Esophagus squamous epithelium (tissue), 5 donors: ENCODE measurements at places on chromosomes 2 and 18. TPM values are rescaled to one million over a fixed set of nuclear protein-coding genes. Genes with fewer than 3 reads are reported as not detected.

DNA sequence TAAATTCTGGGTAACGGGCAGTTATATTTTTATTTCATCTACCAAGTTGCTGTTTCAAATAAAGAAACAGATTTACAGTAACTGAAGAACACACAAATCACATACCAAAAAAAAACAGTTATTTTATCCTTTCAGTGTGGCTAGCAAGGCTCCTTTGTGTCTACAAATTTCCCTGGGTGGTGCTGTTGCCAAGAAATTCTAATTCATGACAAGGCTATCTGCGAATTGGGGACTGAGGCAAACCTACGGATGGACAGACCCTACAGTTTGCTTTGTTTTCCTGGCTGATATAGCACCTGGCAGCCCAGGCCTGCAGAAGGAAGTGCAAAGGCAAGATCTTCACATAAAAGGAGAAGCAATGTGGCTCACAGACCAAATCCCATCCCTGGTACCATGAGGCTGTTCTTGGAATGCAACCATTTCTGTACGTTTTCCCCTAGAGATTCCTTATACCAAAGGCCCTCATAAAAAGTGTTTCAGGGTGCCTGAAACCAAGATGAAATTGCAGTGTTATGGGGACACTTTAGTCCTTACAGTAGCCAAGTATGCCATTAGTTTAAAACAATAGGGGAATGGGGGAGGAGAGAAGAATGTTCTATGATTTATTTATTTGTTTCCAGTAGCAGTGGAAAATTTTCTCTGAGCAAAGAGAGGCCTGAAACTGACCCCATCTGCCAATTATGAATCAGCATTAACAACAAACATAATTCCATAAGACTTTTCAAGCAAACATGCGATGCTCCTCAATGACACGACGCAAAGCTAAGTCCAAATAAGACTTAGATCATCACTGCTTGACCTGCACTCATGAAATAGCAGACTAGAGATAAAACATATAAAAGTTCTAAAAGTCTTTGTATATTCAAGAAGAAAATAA, 4.3 kb downstream of the KLF7 start:
- no peak for DNase-seq
- no peaks in the 10 kb centered on the region for H3K27me3 ChIP-seq
- H3K4me1 ChIP-seq, result peaks cover 2% of the 10 kb centered on the region
- peak overlapping the region; percentile 99 for H3K27ac ChIP-seq
- H3K36me3 ChIP-seq, result no peaks in the 10 kb centered on the region
- H3K4me3 ChIP-seq, result no peak overlapping the region

DNA sequence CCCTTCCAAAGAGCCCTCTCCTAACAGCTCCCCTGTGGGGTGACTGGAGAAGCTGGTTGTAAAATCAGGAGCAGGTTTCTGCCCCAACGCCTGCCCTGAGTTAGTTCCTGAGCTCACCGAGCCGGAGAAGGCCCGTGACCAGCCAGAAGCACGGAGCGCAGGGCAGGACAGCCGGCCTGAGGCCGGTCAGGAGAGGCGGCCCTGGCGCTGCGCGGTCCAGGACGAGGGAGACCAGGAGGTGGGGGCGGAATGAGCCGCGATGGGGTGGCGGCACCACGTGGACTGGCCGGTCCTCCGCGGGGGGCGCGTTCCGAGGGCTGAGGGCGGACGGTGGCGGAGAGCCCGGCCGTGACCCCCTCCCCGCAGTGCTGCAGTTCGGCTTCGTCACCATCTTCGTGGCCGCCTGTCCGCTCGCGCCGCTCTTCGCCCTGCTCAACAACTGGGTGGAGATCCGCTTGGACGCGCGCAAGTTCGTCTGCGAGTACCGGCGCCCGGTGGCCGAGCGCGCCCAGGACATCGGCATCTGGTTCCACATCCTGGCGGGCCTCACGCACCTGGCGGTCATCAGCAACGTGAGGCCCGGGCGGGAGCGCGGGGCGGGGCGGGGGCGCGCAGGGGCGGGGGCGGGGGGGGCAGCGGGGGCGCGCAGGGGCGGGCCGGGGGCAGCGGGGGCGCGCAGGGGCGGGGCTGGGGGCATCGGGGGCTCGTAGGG, 29.0 kb downstream of the ANO7 start:
- H3K4me1 ChIP-seq, result peaks cover 7% of the 10 kb centered on the region
- H3K27ac ChIP-seq, result peak overlapping the region; percentile 54
- no peaks in the 10 kb centered on the region for H3K36me3 ChIP-seq
- H3K27me3 ChIP-seq, result peaks cover 2% of the 10 kb centered on the region

DNA sequence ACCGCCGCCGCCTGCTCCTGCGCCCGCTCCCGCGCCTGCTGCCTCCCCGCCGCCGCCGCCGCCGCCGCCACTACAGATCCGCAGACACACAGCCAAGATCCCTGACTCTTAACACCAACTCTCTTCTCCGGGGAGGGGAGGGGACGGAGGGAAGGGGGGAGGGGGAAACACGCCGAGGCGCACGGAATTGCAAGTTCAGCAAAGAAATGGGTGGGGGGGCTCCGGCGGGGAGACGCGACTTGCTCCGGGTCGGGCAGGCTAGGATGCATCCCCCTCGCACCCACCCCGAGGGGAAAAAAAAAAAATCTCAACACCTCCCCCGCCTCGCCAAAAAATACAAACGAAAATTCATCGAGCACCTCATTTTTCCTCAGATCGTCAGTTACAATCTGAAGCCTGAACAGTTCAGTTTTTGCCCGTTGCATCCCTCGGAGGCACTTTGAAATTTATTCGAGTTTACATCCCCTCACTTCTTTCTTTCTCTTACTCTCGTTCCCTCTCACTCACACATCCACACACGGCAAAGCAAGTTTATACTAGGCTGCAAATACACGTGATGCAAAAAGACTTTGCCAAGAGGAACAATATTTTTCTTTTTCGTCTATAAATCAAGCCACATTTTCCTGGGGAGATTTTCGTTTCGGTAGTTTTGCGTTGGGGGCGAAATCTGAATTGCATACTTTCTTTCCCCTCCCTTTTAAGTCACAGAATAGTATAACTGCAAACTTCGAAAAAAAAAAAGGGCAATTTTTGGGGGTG, at the start of gene TCF4:
Gene TCF4, minus strand, starts transcription at position 82 of the 759 bp plus-strand sequence. CDS start 1,076 bp downstream, outside the sequence.
- peak within 1 kb of the TSS; percentile 87 for H3K27ac ChIP-seq
- H3K4me3 ChIP-seq, result peak within 1 kb of the TSS; percentile 81
- H3K36me3 ChIP-seq, result no peaks in the 10 kb centered on the region
- H3K4me1 ChIP-seq, result peaks cover 52% of the 10 kb centered on the region
- DNase-seq, result no peak

DNA sequence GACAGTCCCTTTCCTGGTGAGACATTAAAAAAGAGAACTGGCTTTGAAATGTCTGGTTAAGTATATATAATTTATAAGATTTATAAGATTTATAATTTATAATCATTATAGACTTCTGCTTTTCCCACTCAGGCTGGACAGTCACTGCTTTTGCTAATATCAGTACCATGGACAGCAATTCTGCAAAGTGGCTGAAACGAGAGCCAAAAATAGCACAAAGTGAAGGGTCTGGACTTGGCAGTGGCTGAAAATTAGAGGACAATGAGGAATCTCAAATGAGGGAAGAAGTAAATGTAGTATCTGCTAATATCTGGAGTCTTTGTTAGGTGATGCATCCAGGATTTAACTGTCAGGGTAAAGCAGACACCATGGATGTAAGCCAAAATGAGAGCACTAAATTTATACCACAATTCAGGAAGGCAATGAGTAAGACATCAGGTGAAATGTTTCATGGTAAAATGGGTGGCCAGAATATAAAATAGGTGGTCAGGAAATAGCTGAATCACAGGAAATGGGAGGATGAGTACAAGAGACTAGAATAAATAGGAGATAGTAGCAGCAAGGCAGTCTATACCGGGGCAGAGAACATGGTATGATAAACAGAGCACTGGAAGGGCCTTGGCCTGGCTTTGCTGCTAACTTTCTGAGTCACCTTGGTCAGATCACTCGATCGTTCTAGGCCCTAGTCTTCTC, 39.6 kb upstream of the BOD1L2 start:
- H3K36me3 ChIP-seq, result no peaks in the 10 kb centered on the region
- H3K27ac ChIP-seq, result no peak overlapping the region
- no peaks in the 10 kb centered on the region for H3K27me3 ChIP-seq
- DNase-seq, result no peak

DNA sequence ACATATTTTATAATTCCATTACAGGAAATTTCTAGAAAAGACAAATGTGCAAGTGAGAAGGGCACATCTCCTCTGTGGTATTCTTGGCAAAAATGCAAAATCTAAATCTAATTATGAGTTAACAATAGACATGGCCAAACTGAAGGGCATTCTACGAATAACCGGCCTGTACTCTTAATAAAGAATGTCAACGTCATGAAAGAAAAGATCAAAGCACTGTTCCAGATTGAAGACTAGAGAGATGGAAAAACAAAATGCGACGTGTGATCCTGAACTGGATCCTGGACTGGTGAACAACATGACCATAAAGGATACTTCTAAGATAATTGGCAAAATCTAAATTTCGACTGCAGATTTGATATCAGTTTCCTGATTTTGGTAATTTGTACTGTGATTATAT, 3.0 kb downstream of the CDKL4 start:
- H3K27me3 ChIP-seq, result no peaks in the 10 kb centered on the region
- H3K4me3 ChIP-seq, result no peak overlapping the region
- H3K36me3 ChIP-seq, result no peaks in the 10 kb centered on the region
- H3K4me1 ChIP-seq, result no peaks in the 10 kb centered on the region
- H3K27ac ChIP-seq, result no peak overlapping the region

- H3K36me3 ChIP-seq, result no peaks in the 10 kb centered on the region
- no peak for DNase-seq
- H3K27ac ChIP-seq, result no peak overlapping the region
- H3K27me3 ChIP-seq, result no peaks in the 10 kb centered on the region
Measured at GRCh38 chr2:97868986-97869721, 126.6 kb downstream of the TMEM131 start.

DNA sequence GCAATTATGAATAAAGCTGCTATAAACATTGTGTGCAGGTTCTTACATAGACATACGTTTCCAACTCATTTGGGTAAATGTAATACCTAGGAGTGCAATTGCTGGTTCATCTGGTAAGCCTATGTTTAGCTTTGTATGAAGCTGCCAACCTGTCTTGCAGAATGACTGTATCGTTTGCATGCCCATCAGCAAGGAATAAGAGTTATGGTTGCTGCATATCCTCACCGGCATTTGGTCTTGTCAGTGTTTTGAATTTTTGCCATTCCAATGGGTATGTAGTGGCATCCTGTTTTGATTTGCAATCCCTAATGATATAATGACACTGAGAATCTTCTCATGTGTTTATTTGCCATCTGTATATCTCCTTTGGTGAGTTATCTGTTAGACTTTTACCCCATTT, 20.7 kb downstream of the CCDC150 start:
- H3K4me1 ChIP-seq, result no peaks in the 10 kb centered on the region
- H3K36me3 ChIP-seq, result no peaks in the 10 kb centered on the region
- H3K27me3 ChIP-seq, result no peaks in the 10 kb centered on the region
- no peak overlapping the region for H3K4me3 ChIP-seq

- no peak overlapping the region for H3K27ac ChIP-seq
- no peak for DNase-seq
- H3K36me3 ChIP-seq, result no peaks in the 10 kb centered on the region
- H3K4me3 ChIP-seq, result no peak overlapping the region
Measured at GRCh38 chr2:132726155-132726554, 56.1 kb upstream of the LYPD1 start.

- H3K27ac ChIP-seq, result no peak overlapping the region
- no peaks in the 10 kb centered on the region for H3K27me3 ChIP-seq
- DNase-seq, result no peak
- H3K36me3 ChIP-seq, result no peaks in the 10 kb centered on the region
Measured at GRCh38 chr18:4107049-4107467, 348.0 kb downstream of the DLGAP1 start.

GRCh38 chr18:23159344-23159743, 24.1 kb downstream of the CABLES1 start:
- H3K27ac ChIP-seq, result peak overlapping the region; percentile 33
- no peak overlapping the region for H3K4me3 ChIP-seq
- DNase-seq, result no peak
- peaks cover 31% of the 10 kb centered on the region for H3K4me1 ChIP-seq
- no peaks in the 10 kb centered on the region for H3K27me3 ChIP-seq

- DNase-seq, result no peak
- H3K4me3 ChIP-seq, result peak overlapping the region; percentile 13
- no peaks in the 10 kb centered on the region for H3K36me3 ChIP-seq
- H3K4me1 ChIP-seq, result peaks cover 17% of the 10 kb centered on the region
Measured at GRCh38 chr18:3062798-3063680, 50.1 kb upstream of the LPIN2 start.

Gene GNAL
- total RNA-seq, result 11.4 TPM

Gene C2orf42
- 8.0 TPM for total RNA-seq

Gene PSMA8
- total RNA-seq, result not detected

Gene DSG4
- total RNA-seq, result not detected

Gene SULT1C2
- total RNA-seq, result not detected

Gene ALLC
- not detected for total RNA-seq
